Chondrocyte (in vitro differentiated cells): ENCODE measurements at places on chromosomes 6 and 20.

- DNase-seq, result no peak
Observed at GRCh38 chr6:7881765-7882500, 28.7 kb downstream of the TXNDC5 start.

DNA sequence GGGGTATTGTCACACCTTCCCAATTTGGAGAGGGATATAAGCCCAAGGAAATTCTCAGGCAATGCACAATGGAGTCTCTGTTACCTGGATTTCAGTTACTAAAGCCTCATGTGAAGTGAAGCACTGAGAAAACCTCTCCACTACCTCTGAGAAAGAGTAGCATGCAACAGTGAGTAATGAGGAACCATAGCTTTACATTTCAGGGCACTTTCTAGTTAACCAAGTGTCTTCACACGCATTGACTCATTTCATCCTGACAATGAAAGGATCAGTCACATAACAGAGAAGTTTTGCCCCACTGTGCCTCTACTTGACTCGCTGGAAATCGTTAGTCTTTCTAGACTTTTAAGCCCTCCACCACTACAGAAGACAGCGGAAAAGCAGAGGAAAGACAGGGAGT lies 86.2 kb upstream of the ARID1B start:
- DNase-seq, result no peak

- DNase-seq, result no peak
Observed at GRCh38 chr20:63176034-63176426, 39.9 kb downstream of the YTHDF1 start.

- DNase-seq, result no peak
Observed at GRCh38 chr6:137950581-137950980, 83.5 kb downstream of the TNFAIP3 start.

DNA sequence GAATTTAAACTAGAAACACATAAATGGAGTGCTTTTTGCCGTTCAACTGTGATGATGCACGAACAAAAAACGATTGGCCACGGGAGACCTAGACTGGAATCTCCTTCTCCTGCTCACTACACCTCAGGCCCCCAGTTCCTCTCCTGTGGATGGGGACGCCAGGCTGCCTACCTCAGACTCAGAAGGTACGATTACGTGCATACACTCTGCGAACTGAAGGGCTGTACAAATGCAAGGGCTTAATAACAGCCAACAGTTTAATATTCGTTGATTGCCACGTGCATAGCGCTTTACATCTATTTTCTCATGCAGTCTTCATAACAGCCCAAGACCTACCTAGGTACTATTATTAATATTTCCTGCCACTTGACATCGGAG lies 495 bp upstream of the ARMC2 start:
- DNase-seq, result no peak

DNA sequence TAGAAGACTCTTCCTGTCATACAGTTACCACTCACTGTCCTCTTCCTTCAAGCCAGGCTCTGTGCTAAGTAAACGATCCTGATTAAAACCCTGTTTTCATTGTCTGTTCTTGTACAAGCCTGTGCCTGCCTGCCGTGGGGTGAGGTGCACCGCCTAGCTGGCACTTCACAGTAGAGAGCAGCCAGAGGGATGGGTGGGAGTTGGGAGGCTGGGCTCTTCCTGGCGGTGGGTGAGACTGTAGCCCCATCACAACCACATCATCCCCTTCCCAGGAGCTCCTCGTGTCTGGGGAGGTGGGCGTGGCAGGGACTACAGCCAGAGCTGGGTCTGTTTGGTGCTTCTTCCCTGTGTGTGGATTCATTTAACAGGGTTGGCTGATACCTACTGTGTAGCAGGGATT lies 382.0 kb downstream of the TAF4 start:
- DNase-seq, result no peak

DNA sequence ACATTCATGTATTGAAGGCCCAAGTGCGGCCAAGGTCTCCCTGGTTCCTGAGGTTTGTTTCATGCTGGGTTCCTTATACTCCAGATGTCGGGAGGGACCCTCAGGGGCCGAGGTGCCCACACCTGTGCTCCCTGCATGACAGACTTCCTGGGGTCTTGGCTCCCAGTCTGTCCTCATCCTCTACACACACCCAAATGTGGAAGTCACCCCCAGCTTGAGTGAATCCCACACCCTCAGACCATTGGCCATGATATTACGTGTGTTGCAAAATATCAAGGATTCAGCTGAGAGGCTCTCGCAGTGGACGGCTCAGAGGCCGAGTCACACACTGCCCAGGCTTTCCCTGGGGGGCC lies 82.2 kb upstream of the DUSP22 start:
- no peak for DNase-seq

- no peak for DNase-seq
Observed at GRCh38 chr6:40556881-40557280, 30.3 kb downstream of the LRFN2 start.

- no peak for DNase-seq
Observed at GRCh38 chr6:125088963-125089362, 64.6 kb upstream of the TPD52L1 start.

DNA sequence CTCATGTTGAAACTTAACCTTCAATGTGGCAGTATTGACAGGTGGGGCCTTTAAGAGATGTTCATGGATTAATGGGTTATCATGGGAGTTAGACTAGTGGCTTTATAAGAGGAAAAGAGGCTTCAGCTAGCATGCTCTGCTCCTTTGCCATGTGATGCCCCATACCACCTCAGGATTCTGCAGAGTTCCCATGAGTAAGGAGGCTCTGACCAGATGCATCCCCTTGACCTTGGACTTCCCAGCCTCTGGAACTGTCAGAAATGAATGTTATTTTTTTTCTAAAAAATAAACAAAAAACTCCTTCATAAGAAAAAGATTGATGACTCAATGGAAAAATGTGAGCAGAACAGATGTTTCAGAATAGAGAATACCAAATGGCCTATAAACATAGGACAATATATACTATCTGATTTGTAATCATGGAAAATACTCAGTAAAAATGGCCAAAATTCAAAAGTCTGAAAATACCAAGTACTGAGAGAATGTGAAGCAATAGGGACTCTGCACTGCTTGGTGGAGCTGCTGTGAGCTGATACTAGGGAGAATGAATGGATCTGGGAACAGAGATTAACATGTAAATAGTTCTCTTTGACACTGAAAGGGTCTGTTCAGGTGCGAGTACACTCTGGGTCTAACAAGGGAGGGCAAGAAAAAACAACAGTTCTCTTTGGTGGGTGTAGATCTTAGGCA lies 7.4 kb upstream of the TRIM39 start:
- no peak for DNase-seq

GRCh38 chr20:10637031-10637559 lies 36.7 kb downstream of the JAG1 start:
- no peak for DNase-seq

- no peak for DNase-seq
Observed at GRCh38 chr20:5689463-5689862, 60.7 kb upstream of the SHLD1 start.

- DNase-seq, result no peak
Observed at GRCh38 chr20:45088247-45088646, 12.7 kb downstream of the KCNS1 start.

DNA sequence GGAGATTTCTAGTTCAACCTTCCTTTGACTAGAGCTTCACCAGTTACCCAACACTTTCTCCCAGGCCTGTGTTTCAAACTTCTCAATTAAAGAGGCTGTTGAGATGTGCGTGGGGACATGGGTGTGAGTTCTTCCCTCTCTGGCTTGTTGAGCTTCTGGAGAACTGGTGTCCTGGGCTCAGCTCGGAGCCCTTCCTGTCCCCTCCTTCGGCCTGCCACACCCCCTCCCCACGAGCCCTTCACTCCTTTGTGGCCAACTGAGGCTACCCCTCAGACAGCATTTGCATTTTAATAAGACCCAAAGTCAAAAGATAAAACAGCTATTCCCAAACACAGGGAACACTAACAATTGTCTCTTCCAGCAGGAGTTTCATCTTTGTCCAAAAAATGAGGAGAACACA lies 123.3 kb upstream of the MLN start:
- no peak for DNase-seq

- DNase-seq, result no peak
Observed at GRCh38 chr6:135906542-135906941, 55.0 kb downstream of the PDE7B start.

- no peak for DNase-seq
Observed at GRCh38 chr6:25698631-25699030, 46.6 kb downstream of the SCGN start.

DNA sequence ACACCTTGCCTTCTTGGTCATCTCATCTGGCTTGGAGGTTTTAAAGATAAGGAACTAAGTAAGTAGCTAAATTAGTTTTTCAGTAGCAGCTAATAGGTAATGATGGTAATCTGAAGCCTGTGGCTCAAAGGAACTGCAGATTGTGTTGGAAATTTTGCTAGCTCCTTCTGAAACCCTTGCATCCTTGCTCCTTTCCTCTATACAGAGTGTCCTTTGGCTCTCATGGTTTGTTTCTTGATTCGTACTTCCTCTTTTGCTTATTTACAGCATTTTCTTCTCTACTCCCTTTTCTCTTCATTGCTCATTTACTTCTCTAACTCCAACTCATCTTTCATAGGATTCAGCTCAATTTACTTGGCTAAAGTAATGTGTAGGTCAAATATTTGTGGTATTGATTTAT lies 19.0 kb downstream of the LRRC1 start:
- DNase-seq, result no peak

- no peak for DNase-seq
Observed at GRCh38 chr6:13251242-13251641, 77.1 kb downstream of the TBC1D7 start.

GRCh38 chr20:34904202-34904621 lies 27.8 kb downstream of the ACSS2 start:
- DNase-seq, result no peak

DNA sequence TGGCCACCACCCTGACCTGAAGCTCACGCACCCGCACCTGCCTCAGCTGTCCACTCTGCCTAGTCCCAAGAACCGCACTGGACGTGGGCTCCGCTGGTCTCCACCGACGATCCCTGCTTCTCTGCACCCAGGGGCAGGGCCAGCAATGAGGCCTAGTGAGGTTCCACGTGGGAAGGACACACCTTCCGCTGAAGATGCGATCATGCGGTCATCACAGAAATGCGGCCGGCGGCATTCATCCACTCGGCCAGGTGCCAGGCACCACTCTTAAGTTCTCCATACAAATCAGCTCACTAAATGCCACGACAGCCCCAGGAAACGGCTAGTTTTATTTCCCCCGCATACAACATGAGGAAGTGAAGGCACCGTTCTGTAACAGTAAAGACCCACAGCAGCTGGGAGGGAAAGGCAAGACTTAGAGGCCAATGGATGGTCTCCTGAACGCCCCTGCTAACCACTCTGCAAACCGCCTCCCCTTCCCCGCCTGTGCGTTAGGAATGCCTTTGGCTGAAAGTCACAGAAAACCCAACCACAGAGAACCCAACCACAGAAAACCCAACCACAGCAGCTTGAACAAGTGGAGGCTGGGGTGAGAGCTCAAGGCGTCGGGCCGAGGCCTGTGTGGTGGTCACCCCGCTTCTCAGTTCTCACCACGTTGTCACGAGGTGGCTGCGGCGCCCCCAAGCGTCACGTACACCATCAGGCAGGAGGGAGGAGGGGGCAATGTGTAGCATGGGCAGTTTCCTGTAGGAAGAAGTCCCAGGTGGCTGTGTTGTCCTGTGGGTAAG lies 204.4 kb downstream of the TAF4 start:
- DNase-seq, result no peak

GRCh38 chr20:36670665-36671357 lies 24.8 kb upstream of the SLA2 start:
- DNase-seq, result no peak

DNA sequence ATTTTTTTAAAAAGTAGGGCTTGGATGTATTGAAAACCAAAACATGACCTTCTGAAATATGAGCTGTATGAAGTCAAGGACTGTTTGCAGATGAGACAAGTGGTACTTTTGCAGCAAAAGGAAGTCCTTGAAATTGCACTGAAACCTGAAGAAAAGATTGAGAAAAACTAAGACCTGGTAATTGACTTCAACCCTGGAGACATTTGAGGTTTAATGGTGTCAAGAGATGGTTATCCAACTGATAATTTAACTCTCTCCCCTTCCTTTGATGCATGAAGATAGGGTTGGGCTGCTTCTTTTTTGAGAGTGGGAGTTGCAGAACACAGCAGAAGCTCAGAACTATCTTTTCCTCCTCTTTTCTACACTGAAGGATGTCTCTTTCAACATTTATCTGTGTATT lies 180.9 kb upstream of the DTNBP1 start:
- no peak for DNase-seq

DNA sequence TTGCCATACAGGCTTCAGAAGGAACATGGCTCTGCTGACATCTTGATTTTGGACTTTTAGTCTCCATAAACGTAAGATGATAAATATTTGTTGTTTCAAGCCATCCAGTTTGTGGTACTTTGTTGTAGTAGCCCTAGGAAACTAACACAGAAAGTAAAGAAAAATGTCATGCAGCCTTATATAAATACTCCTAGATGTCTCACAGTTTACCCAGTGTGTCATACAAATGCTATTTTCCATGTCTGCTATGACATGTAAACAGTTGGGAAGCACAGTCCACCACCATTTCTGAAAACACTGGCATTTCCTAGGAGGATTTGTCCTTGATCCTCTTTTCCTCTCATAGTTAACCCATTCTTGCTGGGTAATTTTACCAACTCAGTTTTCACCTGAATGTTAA lies 30.6 kb upstream of the ME1 start:
- no peak for DNase-seq

- no peak for DNase-seq
Observed at GRCh38 chr20:14332866-14333265, 4.5 kb downstream of the FLRT3 start.

DNA sequence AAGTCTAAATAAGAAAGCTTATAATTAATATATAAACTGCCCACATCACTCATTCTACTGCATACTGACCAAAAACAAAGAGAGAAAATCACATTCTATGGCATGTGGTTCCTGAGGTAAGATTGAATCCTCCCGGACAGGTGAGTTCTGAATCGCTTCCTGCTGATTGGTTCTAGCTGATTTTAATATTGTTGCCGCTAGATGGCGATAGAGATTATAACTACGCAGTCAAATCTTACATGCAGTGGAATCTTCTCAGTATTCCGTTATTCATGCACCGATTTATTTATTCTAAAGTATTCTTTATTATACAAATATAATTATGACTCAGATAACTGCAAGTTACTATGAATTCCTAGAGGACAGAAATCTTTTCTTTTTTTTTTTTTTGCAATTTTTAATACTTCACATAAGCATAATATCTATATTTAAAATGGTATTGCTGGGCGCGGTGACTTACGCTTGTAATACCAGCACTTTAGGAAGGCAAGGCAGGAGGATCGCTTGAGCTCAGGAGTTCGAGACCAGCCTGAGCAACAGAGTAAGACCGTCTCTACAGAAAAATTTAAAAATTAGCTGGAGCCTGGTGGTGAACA lies 24.2 kb upstream of the TMX4 start:
- DNase-seq, result no peak
